Neuronal stem cell (in vitro differentiated cells): ENCODE measurements at places on chromosomes 2 and 18.

DNA sequence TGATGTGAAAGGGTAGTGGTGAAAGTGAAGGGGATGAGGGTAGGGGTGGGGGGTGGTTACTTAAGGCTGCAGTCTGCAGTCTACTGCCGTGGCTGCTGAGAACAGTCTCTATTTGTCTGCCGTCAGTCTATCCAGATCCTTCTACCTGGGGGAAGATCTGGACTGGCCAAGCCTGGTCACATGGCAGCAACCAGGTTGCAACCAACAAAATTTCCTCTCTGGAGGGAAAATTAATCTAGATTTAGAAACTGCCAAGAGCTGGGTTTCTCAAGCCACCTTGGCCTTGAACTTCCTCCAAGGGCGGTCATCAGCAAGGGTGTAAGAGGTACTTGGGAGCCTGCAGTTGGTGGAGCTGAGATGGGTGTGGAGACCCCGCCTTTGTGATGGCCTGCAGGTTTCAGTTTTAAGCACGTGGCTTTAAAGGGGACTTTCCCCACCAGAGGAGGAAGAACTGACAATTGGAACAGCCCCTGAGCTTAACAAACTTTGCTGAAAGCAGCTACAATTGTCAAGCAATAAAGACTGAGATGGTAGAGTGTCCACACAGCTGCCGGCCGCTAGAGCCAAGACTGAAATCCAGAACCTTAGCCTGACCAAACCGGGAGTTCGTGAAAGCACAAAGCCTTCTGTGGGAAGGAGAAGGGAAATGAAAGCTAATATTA, 31.4 kb upstream of the KCMF1 start:
- no peak for DNase-seq

DNA sequence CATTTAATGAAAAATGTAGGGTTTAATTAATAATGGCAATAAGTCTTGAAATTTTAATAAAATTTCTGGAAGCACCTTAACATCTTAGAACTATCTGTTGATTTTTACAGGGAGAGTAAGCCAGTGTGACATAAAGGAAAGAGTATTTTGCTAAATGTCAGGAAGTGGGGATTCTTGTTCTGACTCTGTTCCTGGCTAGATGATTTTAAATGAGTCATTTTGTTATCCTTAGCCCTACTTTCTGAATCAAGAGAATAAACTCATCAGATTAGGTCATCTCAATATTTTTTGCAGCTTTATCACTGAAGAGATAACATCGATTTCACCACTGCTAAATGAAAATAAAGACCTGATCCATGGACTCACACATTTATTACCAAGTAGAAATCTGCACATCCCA, 377.5 kb upstream of the CYRIA start:
- DNase-seq = no peak

DNA sequence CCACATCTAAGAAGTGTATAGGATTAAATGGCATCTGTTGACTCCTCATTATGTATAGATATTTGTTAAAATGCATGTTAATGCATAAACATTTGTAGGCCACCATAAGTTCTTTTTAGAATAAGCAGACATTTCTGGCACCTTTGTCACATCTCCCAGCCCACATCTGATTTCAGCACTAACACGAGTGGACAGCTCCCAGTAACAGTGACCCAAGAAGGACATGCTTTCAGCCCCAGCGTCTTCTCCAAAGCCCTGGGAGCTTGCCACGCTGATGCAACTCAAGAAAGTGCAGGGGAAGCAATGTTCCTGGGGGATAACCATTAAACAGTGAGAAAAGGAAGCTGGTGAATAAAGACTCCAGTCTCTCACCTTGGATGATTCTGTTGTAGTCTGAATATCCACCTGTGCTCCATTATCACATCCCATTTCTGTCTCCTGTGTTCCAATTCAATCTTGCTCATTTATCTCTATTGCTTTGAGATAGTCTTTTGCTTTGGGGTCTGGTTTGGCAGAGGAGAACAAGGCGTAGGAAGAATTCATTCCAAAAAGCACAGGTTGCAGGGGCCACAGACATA, 182.6 kb upstream of the THSD7B start:
- peak; percentile 70 for DNase-seq

DNA sequence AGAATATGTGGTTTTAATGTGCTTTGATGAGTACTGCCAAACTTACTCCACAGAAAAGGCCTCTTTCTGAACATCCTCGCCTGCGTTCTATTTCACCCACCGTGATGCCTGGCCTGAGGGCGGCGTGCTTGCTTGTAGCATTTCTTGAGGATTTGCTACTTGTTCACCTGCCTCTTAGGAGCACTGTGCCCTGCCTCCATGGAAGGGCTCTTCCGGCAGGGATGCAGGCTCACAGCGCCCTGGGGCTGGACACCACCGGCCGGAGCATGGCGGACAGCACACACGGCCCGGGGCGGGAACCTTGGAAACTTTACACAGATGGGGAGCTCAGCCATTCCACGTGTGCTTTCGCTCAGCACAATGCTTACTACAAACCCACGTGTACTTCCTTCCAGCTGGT, 37.1 kb downstream of the ANO7 start:
- DNase-seq = no peak

DNA sequence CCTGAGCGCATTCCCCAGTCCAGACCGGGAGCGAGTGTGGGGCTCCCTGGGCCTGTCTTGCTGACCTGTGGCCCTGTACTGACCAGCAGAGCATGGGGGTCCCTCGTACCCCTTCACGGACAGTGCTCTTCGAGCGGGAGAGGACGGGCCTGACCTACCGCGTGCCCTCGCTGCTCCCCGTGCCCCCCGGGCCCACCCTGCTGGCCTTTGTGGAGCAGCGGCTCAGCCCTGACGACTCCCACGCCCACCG, 5.3 kb downstream of the NEU4 start:
- no peak for DNase-seq

- peak; percentile 61 for DNase-seq
These were observed 683 bp downstream of the GBX2 start for GRCh38 chr2:236167297-236168109.

DNA sequence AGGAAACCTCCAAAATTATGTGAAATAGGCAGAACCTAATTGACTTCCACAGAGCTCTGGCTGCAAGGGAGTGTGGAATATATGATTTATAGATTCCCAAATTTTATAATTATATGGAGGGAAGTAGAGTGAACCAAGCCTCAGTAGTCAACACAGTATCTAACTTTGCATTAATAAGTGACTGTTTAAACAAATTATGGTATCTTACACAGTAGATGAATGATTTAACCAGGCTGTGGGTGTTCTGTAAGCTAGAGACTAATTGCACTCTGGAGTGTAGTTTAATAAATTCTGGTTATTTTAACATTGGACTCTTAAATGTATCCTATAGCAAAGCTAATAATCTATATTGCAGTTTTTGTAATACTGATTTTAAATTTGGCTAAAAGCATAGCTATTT, 183.5 kb downstream of the KIAA1328 start:
- DNase-seq = no peak

DNA sequence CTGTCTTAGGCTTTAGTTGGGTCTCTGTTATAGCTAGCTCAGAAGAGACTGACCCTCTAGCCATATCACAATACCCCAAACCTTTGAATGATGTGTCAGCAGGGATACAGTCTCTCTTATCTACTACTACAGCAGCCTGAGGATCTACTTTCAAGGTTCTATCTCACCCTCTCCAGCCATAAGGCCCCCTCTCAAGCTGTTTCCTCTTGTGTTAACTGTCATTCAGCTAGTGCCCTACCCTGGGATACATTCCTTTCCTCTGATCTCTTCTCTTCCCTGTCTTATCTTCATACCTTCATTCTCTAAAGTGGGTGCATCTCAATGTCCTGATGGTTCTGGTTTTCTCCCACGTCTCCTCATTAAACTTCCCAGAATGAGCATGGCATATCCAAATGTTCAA, 434.7 kb downstream of the NRXN1 start:
- no peak for DNase-seq

GRCh38 chr2:231104115-231104713, 20.6 kb downstream of the HTR2B start:
- DNase-seq = peak; percentile 39

- DNase-seq = no peak
These were observed 57.3 kb downstream of the TMEFF2 start for GRCh38 chr2:192137451-192137850.

DNA sequence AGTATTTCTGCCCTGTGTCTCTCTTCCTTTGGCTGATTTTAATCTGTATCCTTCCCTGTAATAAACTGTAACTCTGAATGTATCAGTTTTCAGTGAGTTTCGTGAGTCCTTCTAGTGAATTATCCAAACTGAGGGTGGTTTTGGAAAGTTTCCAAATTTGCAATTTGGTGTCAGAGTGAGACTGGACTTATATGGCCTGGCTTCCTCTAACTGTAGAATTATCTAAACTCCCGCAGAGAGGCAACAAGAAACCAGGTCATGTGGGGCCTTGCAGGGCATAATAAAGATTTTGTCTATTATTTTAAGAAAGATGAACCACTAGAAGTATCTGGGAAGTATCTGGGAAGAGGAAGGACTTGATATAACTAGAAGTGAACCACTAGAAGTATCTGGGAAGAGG, 95.3 kb upstream of the RNF152 start:
- DNase-seq = no peak

- no peak for DNase-seq
These were observed 41.7 kb downstream of the RAB3GAP1 start for GRCh38 chr2:135093670-135094330.

DNA sequence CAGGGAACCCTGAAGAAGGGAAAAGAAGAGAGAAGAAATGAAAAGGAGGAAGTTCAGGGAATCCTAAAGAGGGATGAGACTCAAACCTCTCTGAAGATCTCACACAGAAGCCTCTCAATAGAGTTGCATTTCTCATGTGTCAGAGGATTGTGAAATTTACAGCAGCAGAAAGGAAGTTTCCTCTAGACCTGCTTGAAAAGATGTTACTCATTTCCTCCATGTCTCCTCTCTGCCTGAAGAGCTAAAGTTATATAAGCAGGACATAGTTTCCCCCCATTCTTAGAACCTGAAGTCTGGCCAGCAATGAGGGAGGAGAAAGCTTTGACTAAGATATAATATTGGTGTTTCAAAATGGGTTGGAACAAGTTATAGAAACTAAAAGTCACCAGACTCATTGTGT, 1155.6 kb downstream of the LRP1B start:
- DNase-seq = no peak

GRCh38 chr2:118058951-118059350, 29.3 kb upstream of the INSIG2 start:
- DNase-seq = no peak

GRCh38 chr2:207790898-207791297, 21.2 kb upstream of the FZD5 start:
- no peak for DNase-seq

GRCh38 chr2:135473567-135473966, 57.5 kb downstream of the ZRANB3 start:
- DNase-seq = no peak

DNA sequence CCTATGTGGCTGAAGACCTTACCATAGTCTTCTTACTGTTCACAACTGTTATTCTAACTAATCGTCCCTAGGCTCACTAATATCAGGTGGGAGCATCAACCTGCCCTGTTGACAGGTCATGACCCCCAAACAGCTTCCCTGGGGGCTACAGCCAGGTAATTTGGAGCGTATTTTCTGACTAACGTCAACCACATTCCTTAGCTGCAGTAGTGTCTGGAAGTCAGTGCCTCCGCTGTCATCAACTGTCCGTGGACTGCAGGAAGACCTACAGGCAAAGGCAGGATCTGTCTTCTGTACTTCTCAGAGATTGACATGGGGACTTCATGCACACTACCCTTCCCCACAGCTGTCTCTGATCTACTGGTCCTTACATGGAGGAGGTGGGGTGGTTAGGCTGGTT, 456.9 kb downstream of the BCL11A start:
- DNase-seq = no peak

- DNase-seq = no peak
These were observed 1552.3 kb upstream of the SLC39A10 start for GRCh38 chr2:194104687-194105086.

- DNase-seq = no peak
These were observed 326.4 kb downstream of the EIPR1 start for GRCh38 chr2:3051266-3051665.

DNA sequence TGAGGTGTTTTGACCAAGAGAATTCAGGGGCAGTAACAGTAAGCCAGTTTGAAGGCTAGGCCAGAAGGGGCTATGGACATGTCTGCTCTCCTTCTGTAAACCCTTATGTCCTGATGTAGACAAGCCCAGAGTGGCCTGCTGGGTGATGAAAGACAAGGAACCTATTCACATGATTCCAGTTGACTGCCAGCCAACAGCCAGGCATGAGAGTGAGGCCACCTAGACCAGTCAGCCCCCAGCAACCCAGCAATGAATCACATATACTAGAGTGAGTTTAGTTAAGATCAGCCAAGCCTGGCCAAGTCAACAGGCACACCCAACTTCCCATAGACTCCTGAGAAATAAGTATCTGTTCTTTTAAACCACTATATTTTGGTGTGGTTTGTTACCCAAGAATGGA, 1889.7 kb upstream of the CELF4 start:
- DNase-seq = no peak

DNA sequence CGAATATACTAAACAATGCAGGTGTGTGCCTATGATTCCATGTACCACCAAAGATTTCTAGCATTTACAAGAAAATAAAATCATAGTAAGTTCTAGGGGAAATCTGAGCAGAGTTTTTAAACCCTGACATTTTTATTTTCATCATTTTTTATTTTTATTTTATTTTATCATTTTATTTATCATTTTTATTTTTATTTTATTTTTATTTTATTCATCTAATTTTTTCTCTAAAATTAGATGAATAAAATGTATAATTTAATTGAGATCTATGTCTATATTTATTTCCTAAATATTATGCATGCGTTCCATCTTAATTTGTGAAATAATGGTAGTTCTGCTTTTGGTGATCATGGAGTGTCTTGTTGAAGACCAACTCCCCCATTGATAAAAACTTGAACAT, 257.6 kb upstream of the DOK6 start:
- DNase-seq = no peak
